ENCODE measurements at places on chromosomes 4 and X. TPM values are rescaled to one million over a fixed set of nuclear protein-coding genes. Genes with fewer than 3 reads are reported as not detected.

Gene ZNF674
- total RNA-seq: 3.1 TPM

Gene MAGEC1
- not detected for total RNA-seq

Gene GPRIN3
- 1.0 TPM for total RNA-seq

Gene CRMP1
- 1.5 TPM for total RNA-seq

Gene CNOT6L
- 32.1 TPM for total RNA-seq

Gene EVC
- 10.0 TPM for total RNA-seq

Gene ADGRG4
- total RNA-seq: not detected

Gene ADH1C
- not detected for total RNA-seq

Gene PAGE4
- not detected for total RNA-seq

Gene SSX2B
- not detected for total RNA-seq

Gene TMEM154
- 0.63 TPM for total RNA-seq

Gene VEGFD
- 0.26 TPM for total RNA-seq

Gene MAGEA12
- not detected for total RNA-seq

Gene IGSF1
- 0.25 TPM for total RNA-seq

Gene LGI2
- under 0.01 TPM for total RNA-seq

Gene NXT2
- 8.2 TPM for total RNA-seq

Gene HGFAC
- total RNA-seq: under 0.01 TPM

Measured in dermis microvascular lymphatic vessel endothelial cell (primary cell).